ENCODE measurements at places on chromosomes 3 and 15.
A peak's percentile ranks its signal among the peaks of the same experiment; 100 is the strongest.

DNA sequence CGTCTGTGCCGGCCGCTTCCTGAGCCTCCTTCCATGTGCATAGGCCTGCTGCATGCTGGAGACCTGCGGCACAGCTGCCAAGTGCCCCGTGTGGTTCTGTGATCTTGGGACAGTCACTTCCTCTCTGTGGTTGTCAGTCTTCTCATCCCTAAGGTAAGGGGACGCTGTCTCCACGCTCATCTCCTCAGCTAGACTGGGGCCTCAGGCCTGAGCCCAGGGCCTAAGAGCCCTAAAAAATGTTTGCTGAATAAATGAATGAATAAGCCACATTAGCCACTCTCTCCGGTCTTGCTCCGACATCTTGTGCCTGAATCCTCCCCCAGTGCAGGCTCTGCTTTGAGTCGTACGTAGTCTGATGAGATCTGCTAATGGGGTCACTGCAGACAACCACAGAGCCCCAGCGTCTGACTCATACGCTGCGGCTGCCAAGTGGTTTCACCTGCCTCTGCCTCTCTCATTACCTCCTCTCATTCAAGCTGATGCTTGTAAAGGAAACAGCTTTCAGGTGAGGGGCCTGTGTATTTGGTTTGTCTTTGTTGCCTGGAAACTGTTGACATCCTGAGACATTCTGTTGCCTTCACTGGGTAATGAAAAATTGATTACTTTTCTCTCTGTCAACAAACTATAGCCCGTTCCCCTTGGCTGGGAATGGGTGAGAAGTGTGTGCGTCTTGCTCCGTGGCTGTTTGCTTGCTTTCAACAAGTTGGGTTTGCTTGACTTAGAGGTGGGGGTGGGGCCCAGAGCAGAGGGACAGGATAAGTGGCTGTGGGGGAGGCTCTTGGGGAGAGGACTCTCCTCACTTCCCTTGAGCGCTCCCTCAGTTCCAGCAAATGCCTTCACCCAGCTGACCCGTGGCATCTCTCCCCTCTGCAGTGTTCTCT is 15.9 kb downstream of the RPLP1 start:
- DNase-seq = peak; percentile 89

DNA sequence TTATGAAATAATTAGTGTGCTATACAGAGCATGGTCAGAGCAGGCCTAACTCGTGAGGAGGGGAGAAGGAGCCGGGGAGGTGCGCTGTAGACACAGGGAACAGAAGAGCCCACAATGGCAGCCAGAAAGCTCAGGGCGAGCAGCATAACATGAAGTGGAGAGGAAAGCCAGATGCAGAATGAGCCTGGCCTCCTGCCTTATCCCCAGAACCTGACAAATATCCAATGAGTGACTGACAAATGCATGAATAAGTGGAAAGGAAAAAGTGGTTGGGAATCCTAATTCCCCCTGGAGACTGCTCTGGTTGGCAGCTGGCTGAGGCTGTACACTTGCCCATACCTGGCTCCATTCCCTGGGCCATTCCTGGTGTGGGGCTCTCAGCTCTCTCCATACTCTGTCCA is 9.2 kb upstream of the MST1R start:
- no peak for DNase-seq

DNA sequence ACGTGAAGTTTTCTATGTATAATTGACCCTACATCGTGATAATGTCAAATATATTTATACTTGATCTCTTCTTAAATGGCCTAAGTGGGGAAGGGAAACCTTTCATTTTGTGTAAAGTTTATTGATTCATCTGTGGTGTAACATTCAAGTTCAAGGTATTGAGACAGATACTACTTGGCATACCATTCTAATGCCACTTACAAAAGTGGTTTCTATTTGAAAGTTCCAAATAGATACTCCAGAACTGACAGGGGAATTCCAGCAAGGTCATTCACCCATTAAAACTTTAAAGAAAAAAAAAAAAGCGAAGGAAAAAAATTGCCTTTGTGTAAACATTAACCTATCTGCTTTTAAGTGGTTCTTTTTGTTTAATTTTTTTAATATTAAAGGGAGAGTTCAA is 45.3 kb upstream of the MAP3K13 start:
- no peak for DNase-seq

GRCh38 chr3:42403737-42404136 is 6.7 kb downstream of the LYZL4 start:
- peak; percentile 4 for DNase-seq

DNA sequence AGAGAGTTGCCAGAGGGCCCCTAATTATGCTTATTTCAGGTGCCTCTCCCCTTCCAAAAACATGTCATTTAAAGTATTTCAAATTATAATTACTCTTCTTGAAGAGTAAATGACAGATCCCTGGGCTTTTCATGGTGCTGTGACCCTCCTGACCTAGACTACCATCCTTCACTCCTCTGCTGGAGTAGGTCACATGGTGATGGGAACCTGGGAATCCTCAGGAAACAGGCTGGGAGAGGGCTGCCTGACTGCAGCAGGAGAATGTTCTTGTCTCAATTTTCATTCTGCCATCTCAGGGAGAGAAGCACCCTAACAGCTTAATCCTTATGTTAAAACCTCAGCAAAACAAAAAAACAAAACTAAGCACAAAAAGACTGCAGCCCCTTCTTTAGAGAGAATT is 24.6 kb downstream of the PGBD4 start:
- no peak for DNase-seq

DNA sequence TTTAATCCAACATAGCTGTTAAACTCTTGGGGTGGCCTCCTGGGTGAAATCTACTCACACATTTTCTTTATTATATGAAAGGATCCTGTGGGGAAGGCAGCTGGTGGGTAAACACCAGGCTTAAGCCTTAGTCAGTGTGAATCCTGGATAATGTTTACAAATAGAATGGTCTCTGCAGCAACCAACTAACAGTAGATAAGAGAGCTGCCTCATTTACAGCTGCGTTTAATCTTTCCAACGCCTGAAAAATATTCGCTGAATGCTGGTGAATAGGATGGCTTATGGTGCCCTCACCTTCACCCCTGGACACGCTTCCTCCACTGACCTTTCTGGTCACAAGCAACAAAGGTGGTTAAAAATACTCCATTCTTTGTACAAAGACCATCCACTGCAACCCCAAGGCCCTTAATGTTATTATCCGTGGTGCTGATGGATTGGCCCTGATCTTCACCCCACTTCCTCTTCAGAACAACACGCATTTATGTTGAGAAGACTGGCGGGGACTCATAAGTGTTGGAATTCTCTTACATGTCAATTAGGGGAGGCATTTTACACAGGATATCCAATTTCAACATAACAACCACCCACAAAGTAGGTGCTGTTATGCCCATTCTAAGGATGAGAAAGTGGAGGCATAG is 120.0 kb upstream of the FRMD4B start:
- DNase-seq = no peak

DNA sequence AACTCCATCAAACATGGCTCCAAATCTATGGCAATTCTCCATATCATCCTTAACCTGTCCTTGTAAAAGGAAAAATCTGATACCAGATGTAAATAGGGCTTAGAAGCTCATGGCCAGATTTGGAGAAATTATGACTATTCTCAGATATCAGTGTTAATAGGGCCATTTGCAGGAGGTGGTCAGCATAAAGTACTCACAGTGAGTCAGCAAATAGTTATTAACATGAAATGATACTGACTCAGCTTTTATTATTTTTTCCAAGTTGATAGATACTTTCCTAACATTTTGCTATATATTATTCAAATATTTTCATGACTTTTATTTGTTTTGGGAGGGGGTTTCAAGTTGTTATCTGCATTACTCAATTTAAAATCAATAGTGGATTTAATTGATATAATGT is 255.8 kb downstream of the MFSD1 start:
- DNase-seq = no peak

GRCh38 chr3:157122116-157122515 is 37.8 kb downstream of the CCNL1 start:
- no peak for DNase-seq

GRCh38 chr15:52308446-52309153 is 13.0 kb upstream of the MYO5C start:
- no peak for DNase-seq

DNA sequence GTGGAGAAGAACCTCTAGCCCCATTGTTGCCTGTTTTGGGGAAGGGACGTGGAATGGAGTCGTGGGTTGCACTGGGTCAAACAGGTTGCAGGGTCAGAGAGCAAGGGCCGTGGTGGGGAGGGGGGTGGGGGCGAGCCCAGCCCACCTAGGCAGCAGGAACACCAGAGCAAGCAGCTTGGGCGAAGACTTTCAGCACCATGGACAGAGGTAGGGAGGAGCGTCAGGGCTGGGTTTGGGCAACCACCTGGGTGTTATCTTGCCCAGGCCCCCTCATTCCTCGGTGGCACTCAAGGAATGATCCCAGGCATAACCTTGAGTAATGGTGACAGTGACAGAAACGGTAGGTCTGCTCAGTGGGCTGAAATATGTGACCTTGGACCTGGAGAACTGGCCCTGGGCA is 45.9 kb upstream of the TMEM115 start:
- DNase-seq = peak; percentile 24

DNA sequence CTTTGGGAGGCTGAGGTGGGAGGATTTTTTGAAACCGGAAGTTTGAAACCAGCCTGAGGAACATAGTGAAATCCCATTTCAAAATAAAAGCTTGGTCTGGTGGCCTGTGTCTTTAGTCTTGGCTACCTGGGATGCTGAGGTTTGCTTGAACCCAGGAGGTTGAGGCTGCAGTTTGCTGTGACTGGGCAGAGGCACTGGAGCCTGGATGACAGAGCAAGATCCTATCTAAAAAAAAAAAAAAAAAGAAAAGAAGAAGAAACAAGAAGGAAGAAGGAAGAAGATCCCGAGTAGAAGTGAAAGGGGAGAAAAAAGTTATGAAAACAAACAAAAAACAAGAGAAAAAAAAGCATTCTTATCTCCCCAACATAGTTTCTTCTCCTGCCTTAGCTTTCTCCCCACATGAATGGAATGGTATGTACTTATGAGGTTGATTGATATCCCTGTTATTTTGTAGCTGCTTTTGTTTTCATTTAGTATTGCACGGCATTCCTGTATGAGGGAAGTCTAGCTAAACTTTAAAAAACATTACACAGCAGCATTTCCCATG is 42.4 kb downstream of the TMEM40 start:
- DNase-seq = no peak

- no peak for DNase-seq
Measured at GRCh38 chr3:116000311-116000710, 377.0 kb downstream of the GAP43 start.

- DNase-seq = no peak
Measured at GRCh38 chr3:13265016-13265415, 155.1 kb downstream of the NUP210 start.

DNA sequence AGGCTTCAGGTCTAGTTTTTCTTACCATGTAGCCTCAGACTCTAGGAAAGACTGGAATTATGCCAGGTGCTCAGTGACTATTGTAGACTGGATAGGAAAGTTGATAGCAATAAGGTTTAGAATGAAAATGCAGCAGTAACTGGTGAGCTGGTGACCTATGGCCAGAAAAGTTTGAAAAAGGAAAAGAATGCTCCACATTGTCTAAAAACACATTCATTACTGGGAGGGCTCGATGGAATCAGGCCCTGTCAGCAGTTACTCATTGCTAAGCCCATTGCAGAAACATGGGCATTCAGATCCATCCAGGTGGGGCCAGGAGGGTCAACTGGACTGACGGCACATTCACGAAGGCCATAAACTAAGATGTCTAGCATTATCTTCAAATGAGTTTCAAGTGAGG is 8.7 kb upstream of the MBNL1 start:
- no peak for DNase-seq

DNA sequence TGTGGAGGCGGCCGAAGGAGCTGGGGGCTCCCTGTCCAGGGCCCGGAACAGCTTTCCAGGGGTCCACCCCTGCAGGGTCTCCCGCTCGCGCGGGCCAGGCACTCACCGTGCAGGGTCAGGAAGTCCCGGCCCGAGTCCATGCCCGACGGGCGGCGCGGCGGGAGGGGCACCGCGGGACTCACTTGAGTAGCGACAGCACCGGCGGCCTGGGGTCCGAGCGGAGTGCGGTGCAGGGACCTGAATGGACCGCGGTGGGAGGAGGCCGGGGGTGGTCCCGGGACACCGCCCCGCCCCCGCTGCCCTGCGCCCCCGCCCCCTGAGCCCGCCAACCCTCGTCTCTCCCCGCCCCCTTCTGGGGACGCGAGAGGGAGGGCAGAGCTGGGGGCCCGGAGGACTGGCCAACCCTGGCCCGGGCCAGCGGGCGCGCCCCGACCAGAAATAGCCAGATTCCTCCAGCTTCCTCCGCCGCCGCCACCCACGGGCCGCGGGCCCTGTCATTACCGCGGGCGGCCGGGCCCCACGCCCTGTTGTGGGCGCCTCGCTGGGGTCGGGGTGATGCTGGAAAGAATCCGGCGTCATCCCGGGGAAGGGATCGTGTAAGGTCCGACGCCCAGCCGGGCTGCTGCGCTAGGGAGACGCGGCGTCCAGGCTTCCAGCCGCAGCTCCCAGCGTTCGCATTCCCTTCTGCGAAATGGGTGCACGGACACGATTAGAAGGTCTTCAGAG is at the start of gene PLCD1:
Gene PLCD1 (minus strand): TSS at position 243 of the 726 bp plus-strand sequence. CDS start 103 bp downstream, at position 140.
- peak; percentile 23 for DNase-seq

Measured in activated CD4-positive, alpha-beta T cell treated with anti-CD3 and anti-CD28 coated beads, Interleukin-10, Interleukin-2, amounts not matched to agents 100 ng/mL and 50 ng/mL, durations not matched to agents 16 hours and 8 hours (primary cell).